ENCODE measurements at places on chromosomes 13 and 19.

DNA sequence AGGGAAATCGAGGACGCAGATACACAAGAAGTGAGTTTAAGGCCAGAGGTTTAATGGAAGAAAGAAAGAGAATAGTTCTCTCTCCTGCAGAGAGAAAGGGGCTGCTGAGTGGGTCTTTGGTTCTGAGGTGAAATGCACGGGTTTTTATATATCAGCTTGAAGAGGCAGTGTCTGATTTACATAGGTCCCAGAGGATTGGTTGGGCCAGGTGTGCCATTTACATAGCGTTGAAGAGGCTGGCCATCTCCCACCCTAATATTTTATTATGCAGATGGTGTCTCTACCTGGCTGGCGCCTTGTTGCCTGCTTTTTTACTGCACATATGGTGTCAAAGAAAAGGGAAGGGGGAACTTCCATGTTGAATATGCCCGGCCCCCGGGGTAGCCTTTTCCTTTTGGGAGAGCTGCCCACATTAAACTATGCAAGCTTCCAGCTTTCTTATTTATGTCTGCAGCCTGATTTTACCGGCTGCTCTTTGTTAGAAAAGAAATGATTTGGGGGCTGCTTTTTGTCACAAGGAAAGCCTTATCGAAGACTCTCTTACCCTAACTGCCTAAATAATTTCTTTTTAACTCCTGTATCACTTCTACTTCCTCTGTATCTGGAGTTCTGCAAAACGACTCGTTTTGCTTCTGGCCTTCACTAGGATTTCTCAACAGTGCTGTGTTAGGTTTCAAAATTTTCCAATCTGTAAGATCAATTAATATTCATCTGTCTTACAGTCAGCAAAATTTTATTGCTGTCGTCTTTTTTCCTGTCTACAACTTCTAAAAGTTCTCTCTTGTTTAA is 268.5 kb downstream of the B3GLCT start:
- DNase-seq = no peak

DNA sequence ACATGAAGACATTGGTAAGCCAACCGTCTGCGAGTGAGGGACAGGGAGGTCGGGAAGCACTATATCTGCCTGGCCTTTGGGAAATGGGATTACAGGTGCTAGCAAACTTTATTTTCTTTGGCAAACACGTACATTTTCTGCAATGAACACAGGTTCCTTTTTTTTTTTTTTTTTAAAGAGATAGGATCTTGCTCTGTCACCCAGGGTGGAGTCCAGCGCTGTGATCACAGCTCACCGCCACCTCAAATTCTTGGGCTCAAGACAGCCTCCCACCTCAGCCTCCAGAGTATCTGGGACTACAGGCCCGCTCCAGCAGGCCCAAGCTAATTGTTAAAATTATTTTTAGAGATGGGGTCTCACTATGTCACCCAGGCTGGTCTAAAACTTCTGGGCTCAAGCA is 24.2 kb downstream of the ELAVL1 start:
- no peak for DNase-seq

- DNase-seq = no peak
These were observed 6.5 kb upstream of the N4BP2L2 start for GRCh38 chr13:32545083-32545482.

GRCh38 chr13:41458187-41458760 is 924 bp downstream of the RGCC start:
- DNase-seq = no peak

DNA sequence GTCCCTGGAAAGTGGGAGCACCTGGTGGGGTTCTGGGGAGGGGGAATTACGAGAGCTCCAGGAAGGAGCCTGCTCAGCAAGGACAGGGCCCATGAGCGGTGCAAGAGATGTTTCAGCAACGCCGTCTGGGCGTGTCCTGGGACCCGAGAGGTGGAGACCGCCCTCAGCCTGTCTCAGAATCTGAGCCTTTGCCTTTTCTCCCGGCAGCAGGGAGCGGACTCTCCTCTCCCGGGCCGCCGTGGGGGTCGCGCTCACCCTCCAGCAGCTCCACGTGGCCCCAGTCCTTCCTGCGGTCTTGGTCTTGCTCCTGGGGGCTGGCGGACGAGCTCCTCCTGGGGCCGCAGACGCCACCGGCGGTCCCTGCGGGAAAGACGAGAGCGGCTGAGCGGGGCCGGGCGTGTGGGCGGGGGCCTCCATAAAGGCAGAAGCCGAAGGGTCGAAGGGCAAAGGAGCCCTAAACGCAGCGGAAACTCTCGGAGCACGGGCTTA is 714 bp downstream of the POLRMT start:
- no peak for DNase-seq

- DNase-seq = no peak
These were observed 181.5 kb upstream of the TSHZ3 start for GRCh38 chr19:31530781-31531180.

DNA sequence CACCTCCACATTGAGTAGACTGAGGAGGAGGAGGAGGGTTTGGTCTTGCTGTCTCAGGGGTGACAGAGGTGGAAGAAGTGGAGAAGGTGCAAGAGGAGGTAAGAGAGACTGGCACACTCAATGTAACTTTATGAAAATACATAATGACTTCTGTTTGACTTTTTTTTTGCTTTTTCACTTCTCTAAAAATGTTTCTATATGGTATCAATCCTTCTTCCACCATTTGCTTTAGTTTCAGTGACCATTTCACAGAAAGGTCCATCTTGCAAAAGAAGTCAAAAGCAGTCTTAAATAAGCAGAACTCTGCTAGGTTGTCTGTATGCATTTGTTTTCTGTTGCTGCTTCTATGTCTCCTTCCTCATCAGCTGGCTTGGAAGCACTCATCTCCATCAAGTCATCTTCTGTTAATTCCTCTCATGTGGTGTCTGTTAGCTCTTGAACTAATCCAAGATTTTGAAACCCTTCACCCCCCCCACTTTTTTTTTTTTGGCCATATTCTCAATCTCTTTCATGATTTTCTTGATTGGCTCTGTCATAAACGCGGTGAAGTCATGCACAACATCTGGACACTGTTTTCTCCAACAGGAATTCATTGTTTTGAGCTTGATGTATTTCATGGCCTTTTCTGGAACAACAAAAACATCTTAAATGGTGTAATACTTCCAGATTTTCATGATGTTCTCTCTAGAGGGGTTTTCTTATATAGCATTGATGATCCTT is 80.8 kb downstream of the KL start:
- no peak for DNase-seq

DNA sequence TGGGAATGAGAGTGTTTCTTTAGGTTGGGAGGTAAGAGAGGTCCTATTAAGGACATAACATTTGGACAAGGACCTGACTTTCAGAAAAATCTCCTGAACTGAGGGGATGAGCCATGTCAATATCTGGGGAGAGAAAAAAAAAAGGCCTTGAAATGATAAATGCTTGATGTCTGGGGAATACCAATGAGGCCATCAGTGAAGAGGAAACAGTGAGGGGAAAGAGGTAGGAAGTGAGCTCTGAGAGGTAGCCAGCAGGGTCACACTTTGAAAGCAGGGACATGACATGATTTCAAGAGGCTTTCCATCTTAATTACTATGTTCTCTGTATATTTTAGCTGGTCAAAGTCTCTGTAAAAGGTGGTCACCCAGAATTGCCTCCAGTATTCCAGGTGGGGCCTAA is 9.9 kb upstream of the UBE2L5 start:
- no peak for DNase-seq

DNA sequence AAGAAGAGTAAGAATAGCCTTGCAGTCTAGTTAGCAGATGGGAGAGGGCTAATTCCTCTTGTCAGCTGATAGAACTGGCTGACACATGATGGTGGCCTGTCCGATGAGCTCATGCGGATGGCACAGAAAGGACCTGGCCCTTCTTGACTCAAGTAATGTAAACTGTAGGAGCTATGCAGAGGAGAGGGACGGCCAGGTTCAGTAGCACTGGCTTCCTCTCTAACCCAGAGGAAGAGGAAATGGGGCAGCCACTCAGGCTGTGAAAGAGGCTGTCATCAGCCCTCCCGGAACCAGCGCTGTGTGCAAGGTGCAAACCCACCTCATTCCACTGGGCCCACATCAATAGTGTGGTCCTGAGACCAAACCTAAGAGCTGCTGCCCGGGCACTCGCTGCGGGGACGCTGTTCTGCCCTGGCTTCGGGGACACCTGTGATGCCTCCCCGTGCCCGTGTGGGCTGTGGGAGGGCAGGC is 30.8 kb upstream of the USE1 start:
- DNase-seq = no peak

DNA sequence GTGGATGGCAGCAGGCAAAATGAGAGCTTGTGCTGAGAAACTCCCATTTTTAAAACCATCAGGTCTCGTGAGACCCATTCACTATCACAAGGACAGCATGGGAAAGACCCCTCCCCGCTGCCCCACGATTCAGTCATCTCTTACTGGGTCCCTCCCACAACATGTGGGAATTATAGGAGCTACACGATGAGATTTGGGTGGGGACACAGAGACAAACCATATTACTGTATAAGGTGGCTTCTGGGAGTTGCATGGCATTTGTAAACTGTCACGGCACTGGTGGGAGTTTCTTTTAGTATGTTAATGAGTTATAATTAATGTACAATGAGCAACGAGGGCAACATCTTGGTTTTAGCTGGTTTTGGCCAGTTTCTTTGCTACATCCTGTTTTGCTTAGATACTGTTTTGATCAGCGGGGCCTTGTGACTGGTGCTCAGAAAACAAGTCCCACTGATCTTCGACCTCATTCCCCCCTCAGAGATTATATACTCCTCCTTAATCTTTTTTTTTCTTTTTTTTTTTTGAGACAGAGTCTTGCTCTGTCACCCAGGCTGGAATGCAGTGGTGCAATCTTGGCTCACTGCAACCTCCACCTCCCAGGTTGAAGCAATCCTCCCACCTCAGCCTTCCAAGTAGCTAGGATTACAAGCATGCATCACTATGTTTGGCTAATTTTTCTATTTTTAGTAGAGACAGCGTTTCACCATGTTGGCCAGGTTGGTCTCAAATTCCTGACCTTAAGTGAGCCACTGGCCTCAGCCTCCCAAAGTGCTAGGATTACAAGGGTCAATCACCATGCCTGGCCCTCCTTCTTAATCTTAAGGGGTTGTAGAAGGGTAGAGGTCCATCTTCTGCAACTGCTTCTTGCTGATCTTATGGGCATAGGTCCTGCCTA is 21.3 kb upstream of the ZNF599 start:
- no peak for DNase-seq

GRCh38 chr19:15897738-15898276 is at the start of gene CYP4F2:
CYP4F2 (minus strand) TSS chr19:15898074; CDS start chr19:15897611, 463 bp downstream.
- DNase-seq = no peak

- DNase-seq = no peak
These were observed 104.5 kb downstream of the UGGT2 start for GRCh38 chr13:95948656-95949055.

- DNase-seq = no peak
These were observed 426 bp downstream of the KLC3 start for GRCh38 chr19:45340899-45341453.

DNA sequence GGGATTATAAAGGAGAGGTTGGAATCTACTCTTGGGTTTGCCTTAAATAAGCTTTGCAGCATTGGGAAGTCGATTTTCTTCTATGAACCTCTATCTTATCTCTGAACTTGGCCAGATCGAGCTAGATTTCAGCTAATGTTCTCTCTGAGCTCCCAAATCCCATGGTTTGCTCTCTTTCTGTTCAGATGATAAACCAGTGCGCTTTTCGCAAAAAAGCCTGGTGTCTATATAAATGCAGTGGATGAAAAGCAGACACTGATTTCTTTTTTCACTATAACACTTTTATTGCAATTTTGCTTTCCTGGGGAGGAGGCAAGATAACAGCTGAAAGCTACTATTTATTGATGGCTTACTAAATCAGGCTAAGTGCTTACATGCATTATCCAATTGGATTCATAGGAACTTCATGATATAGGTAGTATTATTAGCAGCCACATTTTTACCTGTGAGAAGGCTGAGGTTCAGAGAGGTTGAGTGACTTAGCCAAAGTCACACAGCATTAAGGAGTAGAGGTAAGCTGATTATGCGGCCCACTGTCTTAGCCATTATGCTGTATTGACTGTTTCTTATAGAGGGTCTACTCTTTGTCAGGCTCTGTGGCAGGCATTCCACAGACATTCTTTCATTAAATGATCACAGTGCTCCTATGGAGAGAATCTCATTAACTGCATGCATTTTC is 58.9 kb downstream of the RFC3 start:
- DNase-seq = no peak

DNA sequence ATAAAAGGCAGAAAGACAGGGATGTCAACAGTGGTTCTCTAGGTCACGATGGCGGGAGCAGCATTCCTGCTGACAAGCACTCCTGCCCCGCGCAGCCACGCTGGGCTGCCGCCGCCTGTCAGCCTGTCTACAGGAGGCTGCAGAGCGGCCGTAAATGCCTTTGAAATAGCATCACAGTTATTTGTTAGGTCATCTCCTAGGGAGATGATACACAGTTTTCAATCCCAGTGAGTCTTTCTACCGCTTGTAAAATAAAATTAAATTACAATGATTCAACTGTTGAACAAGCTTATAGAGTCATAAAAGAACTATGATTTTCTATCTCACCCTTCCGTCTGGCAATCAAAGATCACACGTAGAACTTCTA is 7.3 kb upstream of the SLC7A9 start:
- no peak for DNase-seq

GRCh38 chr19:35122687-35123551 is 7.3 kb downstream of the FXYD3 start:
- no peak for DNase-seq

DNA sequence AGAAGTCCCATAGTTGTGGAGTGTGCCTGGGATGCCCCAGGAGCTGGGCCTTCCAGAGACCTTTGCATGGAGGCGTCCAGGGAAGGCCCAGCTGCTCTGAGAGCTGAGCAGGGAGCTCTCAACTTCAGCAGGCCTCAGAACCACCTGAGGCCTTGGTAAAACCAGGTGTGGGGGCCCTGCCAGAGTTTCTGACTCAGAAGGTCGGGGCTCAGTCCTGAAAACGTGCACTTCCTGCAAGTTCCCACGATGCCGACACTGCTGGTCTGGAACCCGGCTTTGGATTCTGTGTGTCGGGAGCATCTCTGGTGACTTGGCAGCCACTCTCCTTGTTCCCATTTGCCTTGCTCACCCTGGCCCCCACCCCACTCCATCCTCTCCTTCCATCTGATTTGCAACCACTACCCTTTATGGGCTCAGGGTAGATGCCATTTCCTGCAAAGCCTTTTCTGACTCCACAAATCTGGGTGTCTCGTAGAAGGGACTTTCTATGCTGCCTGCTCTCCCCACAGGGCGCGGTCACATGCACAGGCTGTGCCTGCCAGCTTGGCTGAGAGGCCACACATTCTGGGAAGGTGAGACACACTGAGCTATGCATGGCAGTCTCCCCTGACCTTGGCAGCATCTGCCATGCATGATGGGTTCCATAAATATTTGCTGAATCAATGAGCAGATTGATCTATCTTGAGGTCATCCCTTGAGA is 244.7 kb downstream of the COL4A1 start:
- DNase-seq = no peak

GRCh38 chr13:113947311-113948033 is 26.4 kb downstream of the C13orf46 start:
- no peak for DNase-seq

GRCh38 chr19:4870025-4870700 is 2.7 kb upstream of the PLIN3 start:
- DNase-seq = peak; percentile 0

GRCh38 chr19:52990759-52991418 is 22.8 kb upstream of the ERVV-1 start:
- DNase-seq = no peak
